AG09309 (cell line): ENCODE measurements at places on chromosomes 3 and 15.

- peak; percentile 21 for DNase-seq
Observed at GRCh38 chr3:72482589-72483321, 365.5 kb downstream of the SHQ1 start.

- DNase-seq, result no peak
Observed at GRCh38 chr3:18660059-18660458, 234.9 kb upstream of the SATB1 start.

- peak; percentile 53 for DNase-seq
Observed at GRCh38 chr3:59101231-59101736, 51.5 kb upstream of the CFAP20DC start.

DNA sequence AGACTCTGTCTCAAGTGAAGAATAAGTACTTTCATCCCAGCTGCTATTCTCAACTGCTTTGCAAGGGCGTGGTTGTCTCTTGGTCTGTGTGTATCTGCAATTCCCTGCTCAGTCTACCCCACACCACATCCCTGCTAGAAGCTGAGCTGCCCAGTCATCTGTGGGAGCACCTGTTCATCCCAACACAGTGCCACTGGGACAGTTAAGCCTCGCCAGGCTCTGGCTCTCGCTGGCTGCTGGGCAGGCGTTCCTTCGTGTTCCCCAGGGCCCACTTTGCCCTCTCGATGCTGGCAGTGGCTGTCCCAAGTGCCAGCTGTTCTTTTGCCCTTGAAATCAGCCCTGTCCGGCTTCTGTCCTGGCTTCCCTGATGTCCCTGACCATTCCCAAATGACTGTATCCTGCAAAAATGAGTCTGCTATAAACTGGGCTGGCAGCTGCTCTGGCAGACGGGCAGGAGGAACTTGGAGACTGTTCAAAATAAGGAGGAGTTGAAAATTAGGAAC, 91.6 kb upstream of the KLHL25 start:
- no peak for DNase-seq

GRCh38 chr3:42800251-42800650, 4.0 kb downstream of the HIGD1A start:
- no peak for DNase-seq

- no peak for DNase-seq
Observed at GRCh38 chr15:39340903-39341645, 239.8 kb upstream of the THBS1 start.

DNA sequence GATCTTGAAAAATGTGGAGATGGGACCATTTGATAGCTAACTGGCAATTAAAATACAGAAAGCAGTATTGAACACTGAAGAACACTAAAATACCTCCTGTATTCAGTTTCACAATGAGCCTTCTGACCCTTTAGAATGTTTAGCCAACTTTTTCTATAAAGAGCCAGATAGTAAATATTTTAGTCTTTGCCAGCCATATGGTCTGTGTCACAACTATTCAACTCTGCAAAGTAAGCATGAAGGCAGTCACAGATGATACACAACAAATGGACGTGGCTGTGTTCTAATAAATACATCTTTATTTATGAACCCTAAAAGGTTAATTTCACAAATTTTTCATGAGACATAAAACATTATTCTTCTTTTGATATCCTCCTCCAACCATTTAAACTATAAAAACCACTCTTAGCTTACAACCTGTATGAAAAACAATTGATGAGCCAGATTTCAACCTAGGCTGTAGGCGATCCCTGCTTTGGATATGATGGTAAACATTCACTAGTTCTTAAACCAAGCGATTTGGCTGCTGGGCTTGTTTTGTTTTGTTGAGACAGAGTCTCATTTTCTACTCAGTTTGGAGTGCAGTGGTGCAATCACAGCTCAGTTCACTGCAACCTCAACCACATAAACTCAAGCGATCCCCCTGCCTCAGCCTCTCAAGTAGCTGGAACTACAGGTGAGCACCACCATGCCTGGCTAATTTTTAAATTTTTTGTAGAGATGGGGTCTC, 13.6 kb upstream of the CSPG5 start:
- no peak for DNase-seq

DNA sequence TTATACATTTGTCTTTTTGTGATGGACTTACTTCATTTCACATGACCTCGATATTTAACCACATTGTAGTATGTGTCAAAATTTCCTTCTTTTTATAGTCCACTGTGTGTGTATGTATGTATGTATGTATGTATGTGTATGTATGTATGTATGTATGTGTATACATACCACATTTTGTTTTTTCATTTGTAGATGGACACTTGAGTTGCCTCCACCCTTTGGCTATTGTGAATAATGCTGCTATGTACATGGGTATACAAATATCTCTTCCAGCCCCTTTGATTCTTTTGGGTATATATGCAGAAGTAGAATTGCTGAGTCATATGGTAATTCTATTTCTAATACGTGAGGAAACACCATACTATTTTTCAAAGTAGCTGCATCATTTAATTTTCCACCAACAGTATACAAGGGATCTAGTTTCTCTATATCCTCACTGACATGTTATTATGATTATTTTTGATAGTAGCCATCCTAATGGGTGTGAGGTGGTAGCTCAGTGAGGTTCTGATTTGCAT, 228.2 kb downstream of the OPA1 start:
- no peak for DNase-seq

DNA sequence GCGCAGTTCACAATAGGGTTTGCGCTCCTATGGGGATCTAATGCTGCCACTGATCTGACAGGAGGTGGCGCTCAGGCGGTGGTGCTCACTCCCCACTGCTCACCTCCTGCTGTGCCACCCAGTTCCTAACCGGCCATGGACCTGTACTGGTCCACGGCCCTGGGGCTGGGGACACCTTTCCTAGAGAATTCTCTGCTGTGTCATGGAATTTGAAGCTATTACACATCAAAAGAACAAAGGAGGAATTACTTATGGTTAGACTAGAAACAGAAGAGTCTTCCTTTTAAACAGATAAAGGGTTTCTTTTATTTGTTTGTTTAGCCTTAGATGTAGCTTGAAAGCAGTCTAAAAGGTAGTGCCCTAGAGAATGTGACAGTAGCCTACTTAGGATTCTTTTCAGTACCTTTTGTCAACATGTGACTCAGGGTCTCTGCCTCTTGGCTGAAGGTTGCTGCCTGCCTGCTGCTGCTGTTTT, 50.3 kb downstream of the PAK2 start:
- no peak for DNase-seq

GRCh38 chr3:70737666-70738290, 425.3 kb upstream of the MDFIC2 start:
- DNase-seq, result no peak

DNA sequence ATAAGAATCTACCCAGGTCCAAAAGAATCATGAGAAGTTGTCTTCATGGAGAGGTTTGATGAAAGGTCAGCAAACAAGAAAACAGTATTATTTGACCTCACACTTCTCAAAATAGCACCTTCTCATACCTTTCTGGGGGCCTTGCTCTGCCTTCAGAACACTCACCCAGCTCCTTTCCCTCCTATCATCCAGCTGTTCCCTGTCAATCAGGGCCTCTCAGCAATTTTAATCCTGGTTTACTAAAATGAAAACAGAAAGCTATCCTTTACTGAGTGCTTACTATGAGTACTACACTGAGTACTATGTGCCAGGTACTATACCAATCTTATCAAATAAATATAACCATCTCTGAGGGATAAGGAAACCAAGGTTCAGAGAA, 138.6 kb downstream of the GAP43 start:
- no peak for DNase-seq

GRCh38 chr15:22788004-22788403, 1.6 kb downstream of the NIPA1 start:
- DNase-seq, result no peak

DNA sequence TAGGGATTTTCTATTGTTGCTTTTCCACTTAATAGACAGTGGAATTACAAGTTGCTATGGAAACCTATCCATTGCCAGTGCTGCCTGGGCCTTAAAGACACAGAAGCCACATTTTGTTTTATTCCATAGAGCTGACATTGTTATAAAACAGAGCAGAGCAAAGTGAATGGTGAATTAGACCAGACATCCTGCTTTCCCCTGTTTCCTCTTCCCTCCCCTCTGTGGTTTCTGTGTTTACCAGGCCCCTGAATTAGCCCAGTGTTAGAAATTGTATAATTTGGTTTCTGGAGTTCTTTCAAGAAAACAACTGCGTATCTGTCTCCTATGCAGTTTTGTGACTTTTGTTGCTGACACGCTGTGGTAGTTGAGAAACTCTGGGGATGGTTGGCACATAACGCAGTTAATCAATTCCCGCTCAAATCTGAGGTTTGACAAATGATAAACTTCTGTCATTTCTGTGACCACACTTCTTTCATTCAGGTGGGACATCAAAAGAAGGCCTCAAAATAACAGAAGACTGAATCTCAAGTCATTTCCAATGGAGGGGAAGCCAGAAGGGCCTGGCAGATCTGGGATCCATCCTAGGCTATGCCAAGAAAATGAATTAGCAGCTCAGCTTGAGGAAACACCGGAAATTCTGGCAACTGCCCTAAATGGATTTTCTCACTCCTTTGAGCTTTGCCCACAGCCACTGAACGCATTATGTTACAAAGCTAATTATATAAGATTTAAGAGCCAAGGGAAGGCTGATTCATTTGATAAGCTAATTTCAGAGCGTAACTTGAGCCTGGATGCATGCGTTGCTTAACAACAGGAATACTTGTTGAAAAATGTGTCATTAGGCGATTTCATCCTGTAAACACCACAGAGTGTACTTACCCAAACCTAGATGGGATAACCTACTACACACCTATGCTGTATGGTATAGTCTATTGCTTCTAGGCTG, 46.9 kb downstream of the NR1D2 start:
- no peak for DNase-seq

DNA sequence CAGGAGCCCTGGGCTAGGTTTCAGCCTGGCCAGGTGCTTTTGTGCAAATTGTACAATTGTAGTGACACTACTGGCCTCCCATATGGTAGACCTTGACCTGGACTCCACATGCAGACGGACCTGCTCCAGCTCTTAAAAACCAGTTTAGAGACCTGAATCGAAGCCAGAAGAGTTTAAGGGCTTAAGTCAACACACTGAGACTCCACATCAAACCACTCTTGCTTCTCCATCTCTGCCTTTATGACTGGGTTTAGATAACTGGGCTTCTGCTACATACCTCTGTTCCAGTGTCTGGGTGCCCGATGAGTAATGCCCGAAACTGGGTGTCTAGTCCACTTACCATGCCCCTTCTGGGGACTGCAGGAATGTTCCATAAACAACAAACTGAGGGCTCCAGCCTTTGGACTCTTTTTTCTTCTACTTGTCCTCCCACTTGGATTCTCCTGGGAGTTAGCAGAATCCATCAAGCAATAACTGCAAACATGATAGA, 32.8 kb downstream of the TMEM212 start:
- no peak for DNase-seq

- no peak for DNase-seq
Observed at GRCh38 chr3:190058521-190059241, 62.0 kb downstream of the P3H2 start.

- DNase-seq, result no peak
Observed at GRCh38 chr3:112247900-112248299, 46.1 kb downstream of the SLC9C1 start.

DNA sequence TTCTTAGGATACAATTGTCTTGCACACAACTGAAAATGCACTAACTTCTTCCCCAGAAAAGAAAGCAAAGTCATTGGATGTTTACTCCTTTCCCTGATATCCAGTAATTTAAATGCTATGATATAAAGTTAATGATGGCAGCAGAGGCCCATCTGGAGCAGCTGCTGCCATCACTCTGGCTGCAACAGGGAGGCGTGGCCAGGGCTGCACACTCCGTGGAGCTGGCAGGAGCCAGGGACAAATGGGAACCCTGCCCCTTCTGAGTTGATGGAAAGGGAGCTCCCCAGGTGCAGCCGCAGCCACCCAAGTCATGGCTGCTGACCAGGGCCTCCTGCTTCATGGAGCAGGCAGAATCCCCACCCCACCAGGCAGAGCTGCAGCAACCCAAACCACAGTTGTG, 72.6 kb upstream of the ALDH1A3 start:
- DNase-seq, result no peak

DNA sequence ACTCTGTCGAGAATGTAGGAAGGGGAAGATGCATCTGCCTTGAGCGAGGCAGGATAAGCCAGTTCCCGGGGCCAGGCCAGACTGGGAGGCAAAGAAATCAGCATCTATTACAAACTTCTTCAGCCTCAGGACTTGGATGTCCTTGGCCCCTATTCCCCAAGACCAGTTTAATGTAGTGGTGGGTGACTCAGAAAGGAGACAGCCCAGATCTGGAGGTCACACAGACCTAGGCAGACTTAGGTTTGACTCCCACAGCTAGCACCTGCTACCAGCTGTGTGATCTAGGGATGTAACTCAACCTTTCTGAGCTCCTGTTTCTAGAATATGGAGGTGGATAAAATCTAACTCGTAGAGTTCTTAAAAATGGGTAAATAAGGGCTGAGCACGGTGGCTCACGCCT, 409.5 kb upstream of the PROK2 start:
- no peak for DNase-seq

GRCh38 chr3:189398656-189399055, 226.9 kb downstream of the TPRG1 start:
- DNase-seq, result no peak

DNA sequence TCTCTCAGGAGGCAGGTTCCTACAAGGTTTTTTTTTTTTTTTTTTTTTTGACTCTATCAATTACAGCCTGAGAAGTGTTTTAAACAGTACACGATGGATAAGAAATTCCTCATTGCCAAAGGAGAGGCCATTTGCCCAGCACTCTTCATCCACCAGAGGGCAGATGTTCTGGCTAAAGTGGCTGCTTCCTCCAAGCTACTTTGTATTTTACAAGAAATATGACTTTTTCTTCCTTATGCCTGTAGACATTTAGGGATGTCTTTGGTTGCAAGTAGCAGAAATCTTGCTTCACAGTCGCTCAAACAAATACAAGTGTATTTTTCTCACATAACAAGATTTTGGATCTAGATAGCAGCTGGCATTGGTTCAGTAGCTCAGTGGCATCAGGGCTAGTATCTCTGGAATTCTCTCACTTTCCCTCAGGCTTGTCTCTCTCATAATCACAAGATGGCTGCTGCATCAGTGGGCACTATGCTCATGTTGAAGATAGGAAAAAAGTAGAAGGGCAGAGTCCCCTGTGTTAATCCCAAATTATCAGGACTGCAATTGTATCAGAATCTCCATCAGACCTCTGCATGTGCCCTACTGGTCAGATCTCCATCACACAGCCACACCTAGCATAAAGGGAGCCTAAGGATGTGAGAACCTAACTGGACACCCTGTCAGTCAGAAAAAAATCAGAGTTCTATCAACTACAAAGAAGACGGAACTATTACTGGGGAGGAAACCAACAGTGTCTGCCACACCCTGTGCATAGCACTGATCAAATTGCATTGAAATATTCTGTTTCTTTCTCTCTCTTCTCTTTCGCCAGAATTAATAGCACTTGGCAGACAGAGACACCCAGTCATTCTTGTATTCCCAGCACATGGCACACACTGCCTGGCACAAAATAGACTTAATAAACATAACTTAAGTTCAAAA, 138.9 kb upstream of the COL8A1 start:
- no peak for DNase-seq

DNA sequence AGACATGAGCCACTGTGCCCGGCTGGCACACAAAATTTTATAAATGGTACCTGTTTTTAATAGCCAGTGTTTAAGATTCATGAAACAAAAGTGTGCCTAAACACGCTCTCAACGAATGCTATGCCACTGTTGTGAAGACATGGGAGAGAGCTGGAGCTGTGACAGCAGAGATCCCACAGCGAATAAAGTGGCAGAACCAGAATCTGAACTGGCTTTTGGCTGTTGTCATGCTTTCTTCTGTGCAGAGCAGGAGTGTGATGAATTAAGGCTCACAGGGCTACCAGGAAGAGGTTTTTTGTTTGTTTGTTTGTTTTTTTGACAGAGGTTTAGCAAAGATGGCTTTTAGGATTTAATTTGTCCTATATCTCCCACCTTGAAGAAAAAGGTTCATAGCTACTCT, 14.5 kb downstream of the PTPRG start:
- DNase-seq, result no peak

GRCh38 chr3:193645806-193646205, 52.8 kb downstream of the OPA1 start:
- DNase-seq, result no peak
